ENCODE measurements at places on chromosomes 5 and 9.

- DNase-seq, result no peak
These were observed 375.1 kb downstream of the MED10 start for GRCh38 chr5:6003040-6003825.

GRCh38 chr9:6805532-6805931 is 47.8 kb downstream of the KDM4C start:
- no peak for DNase-seq

GRCh38 chr9:109320742-109321448 is at the start of gene EPB41L4B:
TSS of gene EPB41L4B (minus strand) at chr9:109321059. CDS start at chr9:109320446, 613 bp downstream.
- peak; percentile 93 for DNase-seq

DNA sequence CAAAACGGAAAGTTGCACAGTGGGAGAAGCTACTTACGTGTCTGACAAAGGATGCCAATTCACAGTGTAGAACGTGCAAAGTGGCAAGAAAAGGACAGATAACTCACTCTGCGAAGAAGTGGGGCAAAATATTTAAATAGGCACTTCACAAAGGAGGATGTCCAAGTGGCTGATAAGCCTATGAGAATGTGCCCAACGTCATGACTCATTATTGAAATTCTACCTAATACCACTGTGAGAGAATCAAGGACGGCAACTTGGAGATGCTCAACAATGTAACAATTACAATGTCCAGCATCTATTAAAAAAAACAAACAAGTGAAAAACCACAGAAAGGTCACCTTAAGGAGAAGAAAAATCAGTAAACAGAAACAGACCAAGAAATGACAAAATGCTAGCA is 59.0 kb downstream of the NACC2 start:
- no peak for DNase-seq

DNA sequence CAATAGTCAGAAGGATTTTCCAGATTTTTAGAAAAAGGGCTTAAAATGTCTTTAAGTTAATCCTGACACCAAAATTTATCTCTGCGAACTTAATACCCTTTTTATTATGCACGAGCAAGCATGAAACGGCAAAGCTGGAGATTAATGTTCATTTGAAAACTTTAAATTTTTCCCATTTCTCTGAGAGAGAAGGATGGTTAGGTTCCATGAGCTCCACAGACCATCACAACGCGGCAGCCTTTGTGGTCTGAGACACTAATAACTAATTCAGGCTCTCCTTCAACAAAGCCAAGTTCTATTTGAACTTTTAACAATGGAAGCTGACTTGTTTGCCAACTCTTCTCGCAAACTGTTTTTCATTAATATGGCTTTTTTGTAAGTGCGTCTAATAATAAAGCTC is 94.7 kb downstream of the MYO10 start:
- no peak for DNase-seq

GRCh38 chr9:79155308-79155707 is 416.5 kb upstream of the TLE4 start:
- DNase-seq, result no peak

DNA sequence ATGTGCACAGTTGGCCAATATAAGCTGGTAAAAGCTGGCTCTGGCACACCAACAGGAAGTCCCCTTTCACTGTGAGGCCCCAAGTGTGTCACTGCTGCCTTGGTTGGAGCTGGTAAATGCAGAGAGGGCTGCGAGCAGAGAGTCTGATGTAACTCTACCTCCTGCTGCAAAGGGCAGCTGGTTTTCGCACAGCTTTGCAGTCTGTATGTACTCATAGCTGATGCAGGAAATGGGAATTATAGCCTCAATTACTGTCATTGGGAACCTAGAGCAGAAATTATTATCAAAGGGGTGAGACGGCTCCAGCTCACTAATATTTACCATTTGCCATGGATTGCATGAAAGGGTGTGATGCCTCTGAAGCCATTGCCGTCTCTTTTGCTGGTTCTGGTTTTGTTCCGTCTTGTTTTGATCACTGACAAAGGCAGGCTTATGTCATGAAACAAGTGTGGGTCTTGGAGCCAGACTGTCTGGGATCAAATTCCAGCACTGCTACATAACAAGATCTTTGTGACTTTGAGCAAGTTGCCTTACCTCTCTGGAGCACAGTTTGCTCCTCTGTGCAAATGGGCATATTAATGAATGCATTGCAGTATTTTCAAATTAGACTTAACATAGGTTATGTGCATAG is 124.3 kb upstream of the SLC25A48 start:
- DNase-seq, result no peak

DNA sequence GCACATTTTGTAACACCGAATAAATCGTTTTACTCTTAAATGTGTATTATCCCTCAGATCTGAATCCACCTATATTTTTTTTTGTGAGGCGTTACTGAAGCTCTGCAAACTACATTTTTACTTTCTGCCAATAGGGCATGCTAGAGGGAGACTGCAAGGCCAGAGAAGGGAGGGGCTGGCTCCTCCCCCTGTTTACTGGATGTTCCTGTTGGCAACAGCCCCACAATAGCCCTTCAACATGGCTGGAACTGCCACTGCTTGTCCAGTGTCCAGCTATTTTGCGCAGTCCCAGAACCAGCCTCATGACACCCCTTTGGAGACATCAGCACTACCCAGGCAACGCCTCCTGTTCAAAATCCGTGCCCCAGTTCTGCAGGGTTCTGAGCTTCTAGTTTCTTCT is 85.4 kb upstream of the MIER3 start:
- DNase-seq, result no peak

DNA sequence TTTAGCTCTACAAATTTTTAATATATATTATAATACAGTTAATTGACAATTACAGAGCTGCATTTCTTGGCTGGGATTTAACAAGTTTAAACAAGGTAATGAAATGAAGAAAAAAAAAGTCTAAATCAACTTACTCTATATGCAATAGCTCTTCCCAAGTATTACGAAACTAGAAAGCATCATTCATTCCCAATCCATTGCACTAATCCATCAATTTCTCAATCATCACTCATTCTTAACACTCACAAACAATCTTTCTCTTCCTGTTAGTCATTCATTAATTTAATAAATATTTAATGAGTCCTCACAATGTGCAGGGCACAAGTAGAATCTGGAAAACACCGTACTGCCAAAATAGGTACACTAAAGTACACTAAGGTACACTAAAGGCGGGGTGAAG is 42.9 kb upstream of the APBA1 start:
- no peak for DNase-seq

DNA sequence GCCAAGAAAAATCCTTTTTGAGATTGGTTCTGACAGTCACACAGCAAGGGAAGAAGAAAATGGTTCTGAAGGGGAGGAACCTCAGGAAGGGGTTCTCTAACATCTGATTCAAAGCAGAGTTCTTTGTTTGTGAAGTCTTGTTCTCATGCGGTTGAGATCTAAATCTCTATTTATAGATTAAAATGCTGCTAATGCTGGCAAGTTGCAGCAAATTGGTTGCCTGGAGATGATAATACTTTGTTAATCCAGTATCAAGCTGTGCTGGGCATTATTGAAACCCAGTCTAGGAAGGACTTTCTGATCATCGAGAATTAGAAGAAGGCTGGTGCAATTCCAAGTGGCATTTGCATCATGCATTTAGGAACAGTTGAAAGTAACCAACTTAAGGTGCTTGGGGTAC is 34.0 kb upstream of the SLC28A3 start:
- no peak for DNase-seq

DNA sequence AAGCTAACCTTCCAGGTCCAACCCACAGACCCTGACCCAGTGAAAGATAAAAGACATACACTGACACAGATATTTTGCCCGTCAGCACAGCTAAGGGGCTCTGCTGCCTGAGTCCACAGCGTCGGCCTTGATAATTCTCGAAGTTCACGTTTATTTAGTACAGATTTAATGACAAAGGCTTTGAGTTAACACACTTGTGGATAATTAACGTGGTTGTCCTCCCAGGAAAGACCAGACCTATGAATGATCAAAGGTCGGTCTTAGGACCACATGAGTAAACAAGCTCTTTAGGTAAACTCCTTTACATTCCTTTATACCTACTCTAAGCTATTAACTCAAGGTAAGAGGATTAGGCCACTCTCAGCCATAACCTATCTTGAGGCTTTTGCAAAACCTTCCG is 11.3 kb upstream of the TEX10 start:
- no peak for DNase-seq

DNA sequence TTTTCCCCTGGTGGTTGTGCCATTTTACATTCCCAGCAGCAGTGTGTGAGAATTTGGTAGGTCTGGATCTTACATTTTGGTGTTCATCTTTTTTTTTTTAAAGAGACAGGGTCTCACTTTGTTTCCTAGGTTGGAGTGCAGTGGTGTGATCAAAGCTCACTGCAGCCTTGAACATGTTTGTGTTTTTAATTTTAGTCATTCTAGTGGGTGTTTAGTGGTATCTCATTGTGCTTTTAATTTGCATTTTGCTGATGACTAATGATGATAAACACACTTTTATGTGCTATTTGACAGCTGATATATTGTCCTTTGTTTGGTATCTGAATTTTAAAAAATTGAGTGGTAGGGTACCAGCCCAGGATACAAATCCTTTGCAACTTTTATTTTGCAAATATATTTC is 53.4 kb upstream of the POMT1 start:
- peak; percentile 5 for DNase-seq

- no peak for DNase-seq
These were observed 638.3 kb upstream of the DMAC1 start for GRCh38 chr9:8437876-8438275.

- peak; percentile 25 for DNase-seq
These were observed 724 bp downstream of the NR2F1-AS1 start for GRCh38 chr5:93580063-93580926.

- no peak for DNase-seq
These were observed 15.4 kb upstream of the RANBP17 start for GRCh38 chr5:170846416-170846815.

GRCh38 chr5:14190194-14191164 is 47.3 kb downstream of the TRIO start:
- DNase-seq, result no peak

GRCh38 chr5:168750926-168751325 is 171.8 kb upstream of the PANK3 start:
- DNase-seq, result no peak

- DNase-seq, result no peak
These were observed 356.1 kb downstream of the SPOCK1 start for GRCh38 chr5:137142764-137143605.

GRCh38 chr5:135458356-135458755 is 6.2 kb upstream of the TIFAB start:
- no peak for DNase-seq

- DNase-seq, result no peak
These were observed 4.0 kb downstream of the TOR4A start for GRCh38 chr9:137281345-137282116.

GRCh38 chr5:140633021-140633471 is at the start of gene CD14:
TSS of gene CD14 (minus strand) at chr5:140633175. CDS start at chr5:140633071, 104 bp downstream.
- DNase-seq, result peak; percentile 37

DNA sequence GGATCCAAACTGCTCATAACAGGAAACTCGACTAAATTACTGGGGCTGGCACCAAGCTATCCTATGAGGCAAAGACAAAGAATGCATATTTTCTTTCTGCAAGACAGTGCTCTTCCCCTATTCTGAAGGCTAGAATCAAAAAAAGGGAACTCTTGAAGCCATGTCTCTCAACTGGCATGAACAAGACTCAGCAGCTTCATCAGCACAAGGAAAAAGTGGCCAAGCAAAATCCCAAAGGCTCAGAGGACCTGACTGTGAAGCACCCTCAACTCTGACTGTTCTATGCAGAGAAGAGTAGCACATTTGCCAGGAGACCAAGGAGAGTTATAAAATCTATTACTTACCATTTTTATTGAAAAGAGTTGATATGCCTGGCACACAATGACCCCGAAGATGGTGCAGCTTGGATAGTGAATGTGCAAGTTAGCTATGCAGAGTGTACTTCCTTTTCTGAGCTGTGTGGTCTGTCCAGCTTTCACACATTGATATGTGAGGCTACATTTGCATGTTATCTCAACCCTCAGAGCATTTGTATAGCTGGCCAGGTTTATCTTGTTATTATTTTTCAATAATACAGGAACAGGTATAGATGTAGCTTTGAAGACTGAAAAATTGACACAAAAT is 51.0 kb upstream of the FYB1 start:
- DNase-seq, result no peak

DNA sequence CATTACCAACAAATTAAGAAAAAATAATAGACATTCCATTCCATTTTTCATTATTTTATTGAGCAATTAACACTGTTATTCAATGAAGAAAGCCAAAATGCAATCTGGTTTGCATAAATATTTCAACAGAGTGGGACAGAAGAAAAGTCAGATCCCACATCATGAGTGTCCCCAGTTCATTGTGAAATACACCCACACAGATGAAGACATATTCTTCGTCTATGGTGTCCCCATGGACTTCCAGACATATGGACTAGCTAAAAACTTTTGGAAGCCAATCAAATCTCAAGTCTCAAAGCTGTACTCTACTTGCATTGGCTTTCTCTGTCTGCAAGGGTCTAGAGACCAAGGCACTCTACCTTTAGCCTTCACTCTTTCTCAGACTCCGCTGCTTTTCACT is 194.3 kb downstream of the SEMA5A start:
- DNase-seq, result no peak

DNA sequence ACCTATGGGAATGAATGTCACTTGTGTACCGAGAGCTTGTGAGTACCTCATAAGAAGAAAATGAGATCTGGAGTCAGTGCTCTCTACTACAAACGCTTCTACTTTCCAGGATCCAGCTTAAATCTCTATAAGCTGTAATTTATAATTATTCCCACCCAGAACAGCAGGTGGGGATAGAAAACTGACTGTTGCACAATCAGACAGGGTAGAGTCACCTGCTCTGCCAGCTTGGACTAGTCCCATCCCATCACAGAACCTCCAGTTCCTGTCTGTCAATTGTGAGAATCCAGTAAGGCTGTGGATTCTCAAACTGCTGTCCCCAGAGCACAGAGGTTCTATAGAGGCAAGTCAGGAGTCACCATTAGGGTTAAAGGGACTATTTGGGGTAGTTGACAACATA is 2.0 kb downstream of the SPINK7 start:
- no peak for DNase-seq

DNA sequence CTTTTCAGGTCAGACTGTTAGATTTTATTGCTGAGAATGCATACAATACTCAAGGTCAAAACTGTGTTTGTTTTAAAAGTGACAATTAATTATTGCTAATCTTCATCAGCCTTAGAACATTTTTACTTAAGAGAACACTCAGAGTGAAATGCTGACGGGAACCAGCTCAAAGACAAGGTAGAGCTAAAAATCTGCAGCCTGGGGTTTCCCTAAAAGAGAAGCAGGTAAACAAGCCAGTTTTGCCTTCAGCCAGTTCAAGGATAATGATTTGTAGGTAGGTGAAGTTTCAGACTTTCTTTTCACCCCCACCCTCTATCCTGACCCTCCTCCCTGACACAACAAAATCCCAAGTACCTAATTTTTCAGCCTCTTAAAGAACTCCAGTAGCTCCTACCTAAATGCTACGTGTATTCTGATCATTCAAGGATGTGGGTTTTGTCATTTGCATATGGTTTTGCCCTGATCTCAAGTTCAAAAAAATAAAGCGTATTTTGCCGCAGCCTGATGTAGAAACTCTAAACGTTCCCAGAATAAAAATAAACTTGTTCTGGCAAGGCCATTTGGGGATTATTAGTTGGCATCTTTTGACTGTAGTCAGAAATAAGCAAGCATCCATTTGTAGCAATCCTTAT is 407.2 kb downstream of the EFNA5 start:
- DNase-seq, result no peak

GRCh38 chr9:132637801-132638200 is 32.0 kb downstream of the DDX31 start:
- DNase-seq, result no peak

- DNase-seq, result no peak
These were observed 27.7 kb downstream of the PARP8 start for GRCh38 chr5:50694027-50694590.

- no peak for DNase-seq
These were observed 80.3 kb downstream of the CSNK1A1 start for GRCh38 chr5:149470942-149471341.

GRCh38 chr5:150242251-150242894 is 47.2 kb downstream of the CAMK2A start:
- no peak for DNase-seq

- no peak for DNase-seq
These were observed 167.1 kb downstream of the ACTL7B start for GRCh38 chr9:108688676-108689075.
